ENCODE measurements at places on chromosomes 3 and 15. TPM values are rescaled to one million over a fixed set of nuclear protein-coding genes. Genes with fewer than 3 reads are reported as not detected.

RTP3 gene
- not detected for total RNA-seq

GRCh38 chr3:137770835-137771399 lies 6.8 kb downstream of the SOX14 start:
- H3K4me3 ChIP-seq = no peak overlapping the region
- H3K36me3 ChIP-seq = no peaks in the 10 kb centered on the region
- no peaks in the 10 kb centered on the region for H3K4me1 ChIP-seq
- no peak for DNase-seq

- H3K27me3 ChIP-seq = no peaks in the 10 kb centered on the region
- DNase-seq = no peak
- H3K36me3 ChIP-seq = no peaks in the 10 kb centered on the region
- no peak overlapping the region for H3K27ac ChIP-seq
- H3K4me1 ChIP-seq = no peaks in the 10 kb centered on the region
These were observed 61.1 kb upstream of the ZBTB20 start for GRCh38 chr3:115208066-115208750.

- H3K4me3 ChIP-seq = no peak overlapping the region
- H3K27ac ChIP-seq = no peak overlapping the region
- H3K36me3 ChIP-seq = no peaks in the 10 kb centered on the region
- no peak for DNase-seq
- no peaks in the 10 kb centered on the region for H3K27me3 ChIP-seq
These were observed 99.9 kb downstream of the SRGAP3 start for GRCh38 chr3:9149566-9149965.

Data from CD8-positive, alpha-beta memory T cell (primary cell).